AG04450 (cell line): ENCODE measurements at places on chromosomes 1 and 21.

GRCh38 chr1:188017921-188018320, 1189.2 kb downstream of the PLA2G4A start:
- DNase-seq, result no peak

DNA sequence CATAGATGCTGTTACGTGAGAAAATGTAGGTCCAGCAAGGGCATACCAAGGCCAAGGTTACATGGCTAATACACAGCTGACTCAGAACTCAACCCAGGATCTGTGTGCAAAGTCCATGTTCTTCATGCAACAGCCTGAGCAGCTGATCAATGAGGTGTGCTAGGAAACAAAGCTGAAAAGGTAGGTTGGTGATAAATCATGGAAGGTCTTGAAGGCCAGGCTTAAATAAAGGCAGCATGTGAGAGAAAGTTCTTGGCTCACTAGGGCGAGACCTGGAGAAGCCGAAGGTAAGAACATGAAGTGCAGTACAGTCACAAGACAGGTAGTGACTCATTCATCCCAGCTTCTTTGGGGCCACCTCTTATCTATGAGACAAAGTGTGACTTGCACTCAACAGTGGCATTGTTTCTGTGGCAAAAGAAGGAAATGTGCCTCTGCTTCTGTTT, 33.4 kb downstream of the TLR5 start:
- no peak for DNase-seq

- DNase-seq, result no peak
Observed at GRCh38 chr1:9181176-9181906, 52.4 kb upstream of the GPR157 start.

GRCh38 chr1:25647106-25647505, 30.5 kb downstream of the MAN1C1 start:
- no peak for DNase-seq

GRCh38 chr21:20301395-20301794, 696.8 kb upstream of the NCAM2 start:
- DNase-seq, result no peak

DNA sequence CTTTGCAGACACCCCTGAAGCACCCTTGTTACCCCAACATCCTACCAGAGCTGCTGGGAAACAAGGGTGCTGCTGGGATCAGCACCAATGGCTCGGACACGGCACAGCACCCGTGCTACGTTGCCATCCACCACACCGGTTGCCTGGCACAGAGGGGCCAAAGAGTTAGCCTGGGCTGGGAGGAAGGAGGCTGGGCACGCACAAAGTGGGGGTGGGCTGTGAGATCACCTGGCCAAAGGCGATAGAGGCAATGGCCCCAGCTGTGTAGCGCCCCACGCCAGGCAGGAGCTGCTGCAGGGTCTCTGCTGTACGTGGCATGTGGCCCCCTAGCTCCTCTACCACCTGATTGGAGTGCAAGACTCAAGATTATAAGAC, 5.6 kb downstream of the HPDL start:
- DNase-seq, result no peak

- no peak for DNase-seq
Observed at GRCh38 chr1:225523263-225523950, 95.6 kb upstream of the LBR start.

GRCh38 chr1:85116856-85117255, 68.6 kb upstream of the MCOLN3 start:
- DNase-seq, result no peak

DNA sequence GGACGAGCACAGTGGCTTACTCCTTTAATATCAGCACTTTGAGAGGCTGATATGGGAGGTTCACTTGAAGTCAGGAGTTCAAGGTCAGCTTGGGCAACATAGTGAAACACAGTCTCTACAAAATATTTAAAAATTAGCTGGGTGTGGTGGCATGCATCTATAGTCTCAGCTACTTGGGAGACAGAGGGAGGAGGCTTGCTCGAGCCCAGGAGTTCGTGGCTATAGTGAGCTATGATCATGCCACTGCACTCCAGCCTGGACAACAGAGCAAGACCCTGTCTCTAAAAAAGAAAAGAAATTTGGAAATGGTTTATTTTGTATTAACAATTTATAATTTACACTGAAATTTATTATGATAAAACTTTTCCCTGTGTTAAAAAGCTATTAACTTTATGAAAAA, 1.7 kb upstream of the ANGPTL3 start:
- DNase-seq, result no peak

GRCh38 chr1:231359113-231359512, 21.0 kb downstream of the SPRTN start:
- DNase-seq, result peak; percentile 36

- no peak for DNase-seq
Observed at GRCh38 chr1:95003433-95003738, 69.4 kb downstream of the ALG14 start.

GRCh38 chr1:116417678-116418077, 44.6 kb downstream of the ATP1A1 start:
- DNase-seq, result no peak

DNA sequence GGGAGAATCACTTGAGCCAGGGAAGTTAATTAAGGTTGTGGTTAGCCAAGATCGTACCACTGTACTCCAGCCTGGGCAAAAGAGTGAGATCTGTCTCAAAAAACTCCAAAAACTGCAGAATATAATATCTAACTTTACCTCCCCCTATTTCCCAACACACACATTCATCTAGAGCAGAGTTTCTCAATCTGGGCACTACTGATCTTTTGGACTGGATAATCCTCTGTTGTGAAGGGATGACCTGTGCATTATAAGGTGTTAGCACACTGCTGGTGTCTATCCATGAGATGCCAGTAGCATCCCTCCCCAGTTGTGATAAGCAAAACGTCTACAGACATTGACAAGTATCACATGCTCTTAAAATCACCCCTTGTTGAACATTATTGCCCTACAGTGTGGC, 61.8 kb downstream of the RGS13 start:
- DNase-seq, result no peak

GRCh38 chr1:183842795-183843144, 37.9 kb downstream of the RGL1 start:
- no peak for DNase-seq

DNA sequence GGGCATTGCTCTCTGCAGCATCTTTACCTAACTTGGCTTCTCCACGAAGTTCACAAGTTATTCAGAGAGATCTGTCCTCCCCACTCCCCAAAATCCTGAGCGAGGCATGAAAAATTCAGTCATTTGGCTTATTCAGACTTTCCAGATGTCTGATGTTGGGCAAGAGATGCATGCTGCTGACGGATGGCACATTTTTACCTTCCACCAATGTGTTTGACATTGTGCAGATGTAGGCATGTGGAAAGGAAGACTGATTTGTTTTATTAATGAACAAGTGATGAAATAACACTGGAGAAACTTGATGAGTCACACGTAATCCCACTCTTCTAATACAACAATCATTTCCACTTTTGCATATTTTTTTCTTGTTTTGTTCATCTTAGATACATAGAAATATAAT, 86.7 kb downstream of the C1orf94 start:
- DNase-seq, result no peak

DNA sequence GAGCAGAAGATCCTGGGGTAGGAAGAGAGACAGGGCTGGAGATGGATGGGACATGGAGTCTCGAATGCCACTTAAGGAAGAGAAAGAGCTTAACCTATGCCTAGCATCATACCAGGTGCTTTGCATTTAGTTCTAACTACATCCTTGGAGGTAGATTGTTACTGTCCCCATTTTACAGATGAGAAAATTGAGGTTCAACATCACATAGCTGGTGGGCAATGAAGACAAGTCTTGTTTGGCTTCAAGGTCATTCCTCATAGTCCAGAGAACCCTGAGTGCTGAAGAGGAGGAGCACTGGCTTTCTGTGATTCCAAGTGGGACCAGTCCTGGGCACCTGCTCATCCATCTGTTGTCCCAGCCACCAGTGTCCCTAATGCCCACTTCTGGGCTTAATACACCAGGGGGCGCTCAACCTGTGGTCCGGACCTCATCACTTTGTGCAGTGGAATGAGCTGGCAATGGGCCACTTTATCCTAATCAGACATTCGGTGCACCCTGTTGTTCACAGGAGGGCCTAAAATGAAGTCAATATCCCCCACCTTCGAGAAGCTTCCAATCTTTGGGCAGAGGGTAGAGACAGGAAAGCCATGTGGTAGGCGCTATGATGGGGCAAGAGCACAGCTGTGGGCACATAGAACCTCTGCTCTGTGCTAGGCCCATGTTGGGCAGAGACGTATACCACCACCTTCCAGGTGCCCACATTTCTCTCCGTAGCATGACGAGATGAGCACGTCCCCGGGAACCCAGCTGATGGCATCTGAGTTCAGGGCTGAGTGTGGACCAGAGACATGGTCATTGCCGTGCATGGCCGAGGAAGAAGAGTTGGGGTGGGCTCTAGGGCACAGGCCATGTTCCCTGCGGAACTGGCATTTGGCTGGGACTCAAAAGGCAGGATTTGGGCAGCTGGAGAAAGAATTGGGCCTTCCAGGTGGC, 9.2 kb downstream of the RPS6KA1 start:
- no peak for DNase-seq

GRCh38 chr1:113835686-113836290, 23.5 kb upstream of the RSBN1 start:
- peak; percentile 16 for DNase-seq

GRCh38 chr1:1591452-1591851, 8.5 kb downstream of the FNDC10 start:
- DNase-seq, result no peak

GRCh38 chr1:203326830-203327683, 21.7 kb downstream of the BTG2 start:
- peak; percentile 51 for DNase-seq
